Esophagus mucosa (tissue), 1 donor: ENCODE measurements at places on chromosomes 6 and 20. TPM values are rescaled to one million over a fixed set of nuclear protein-coding genes. Genes with fewer than 3 reads are reported as not detected.
A peak's percentile ranks its signal among the peaks of the same experiment; 100 is the strongest.

SLC2A10 gene
- 2.1 TPM for total RNA-seq

CRIP3 gene
- 0.28 TPM for total RNA-seq

ZC2HC1B gene
- total RNA-seq = not detected

RIMS1 gene
- 0.48 TPM for total RNA-seq

WDR46 gene
- 31.5 TPM for total RNA-seq

CTSA gene
- 57.4 TPM for total RNA-seq

HDGFL1 gene
- not detected for total RNA-seq

APOM gene
- total RNA-seq = 1.6 TPM

HAO1 gene
- not detected for total RNA-seq

RAE1 gene
- 22.8 TPM for total RNA-seq

NR2E1 gene
- 0.08 TPM for total RNA-seq

EDEM2 gene
- total RNA-seq = 13.7 TPM

FLRT3 gene
- total RNA-seq = 3.0 TPM

ANKRD6 gene
- 9.9 TPM for total RNA-seq

- no peak for ATAC-seq
Observed at GRCh38 chr6:20509212-20509611, 25.0 kb upstream of the CDKAL1 start.

- ATAC-seq = no peak
Observed at GRCh38 chr6:159758031-159759001, 3.5 kb upstream of the ACAT2 start.

GRCh38 chr6:30331981-30332380, 5.3 kb downstream of the TRIM39 start:
- ATAC-seq = peak; percentile 69

GRCh38 chr6:165266621-165267020, 42.8 kb downstream of the C6orf118 start:
- no peak for ATAC-seq

DNA sequence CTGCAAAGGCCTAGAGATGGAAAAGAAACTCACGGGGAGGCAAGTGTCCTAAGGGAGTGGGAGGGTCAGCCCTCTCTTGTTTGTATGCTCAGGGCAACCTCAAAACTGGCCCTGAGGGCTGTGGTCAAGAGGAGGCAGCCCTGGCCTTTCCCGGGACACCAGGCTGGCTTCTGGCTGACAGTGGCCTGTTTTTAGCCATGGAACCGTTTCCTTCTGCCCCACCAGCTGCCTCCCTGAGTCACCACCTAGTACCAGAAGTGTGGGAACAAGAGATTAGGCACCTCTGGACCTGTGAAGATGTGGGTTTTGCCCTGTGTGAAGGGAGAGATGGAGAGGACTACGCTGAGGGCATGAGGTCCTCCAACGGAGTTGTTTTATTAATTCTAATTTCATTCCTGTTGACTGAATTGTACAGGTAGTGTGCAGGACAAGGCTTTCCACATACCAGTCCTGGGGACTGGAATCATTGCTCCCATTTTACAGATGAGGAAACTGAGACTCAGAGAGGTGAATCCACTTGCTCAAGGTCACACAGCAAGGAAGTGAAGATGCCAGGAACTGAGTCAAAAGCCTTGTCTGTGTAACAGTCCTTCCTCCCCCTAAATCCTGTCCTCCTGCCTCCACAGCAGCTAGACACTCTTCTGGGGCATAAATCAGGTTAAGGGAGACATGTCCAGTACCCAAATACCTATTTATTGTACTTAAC, 5.5 kb downstream of the FOXS1 start:
- no peak for ATAC-seq

DNA sequence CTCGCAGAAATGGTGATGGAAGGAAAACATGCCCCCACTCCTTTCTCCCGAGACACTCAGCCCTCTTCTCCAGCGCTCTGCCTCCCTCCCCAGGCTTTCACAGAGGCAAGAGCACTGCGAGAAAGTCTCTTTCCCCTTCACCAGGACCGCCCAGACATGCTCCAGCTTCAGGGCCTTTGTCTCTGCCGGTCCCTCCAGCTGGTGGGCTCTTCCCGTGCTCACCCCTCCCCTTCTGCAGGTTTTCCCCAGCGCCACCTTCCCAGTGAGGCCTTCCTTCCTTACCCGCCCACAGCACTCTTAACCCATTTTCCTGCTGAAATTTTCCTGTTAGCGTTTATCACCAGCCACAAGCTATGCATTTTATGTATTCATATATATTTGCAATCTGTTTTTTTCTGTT, 86.2 kb downstream of the TFAP2C start:
- ATAC-seq = no peak

DNA sequence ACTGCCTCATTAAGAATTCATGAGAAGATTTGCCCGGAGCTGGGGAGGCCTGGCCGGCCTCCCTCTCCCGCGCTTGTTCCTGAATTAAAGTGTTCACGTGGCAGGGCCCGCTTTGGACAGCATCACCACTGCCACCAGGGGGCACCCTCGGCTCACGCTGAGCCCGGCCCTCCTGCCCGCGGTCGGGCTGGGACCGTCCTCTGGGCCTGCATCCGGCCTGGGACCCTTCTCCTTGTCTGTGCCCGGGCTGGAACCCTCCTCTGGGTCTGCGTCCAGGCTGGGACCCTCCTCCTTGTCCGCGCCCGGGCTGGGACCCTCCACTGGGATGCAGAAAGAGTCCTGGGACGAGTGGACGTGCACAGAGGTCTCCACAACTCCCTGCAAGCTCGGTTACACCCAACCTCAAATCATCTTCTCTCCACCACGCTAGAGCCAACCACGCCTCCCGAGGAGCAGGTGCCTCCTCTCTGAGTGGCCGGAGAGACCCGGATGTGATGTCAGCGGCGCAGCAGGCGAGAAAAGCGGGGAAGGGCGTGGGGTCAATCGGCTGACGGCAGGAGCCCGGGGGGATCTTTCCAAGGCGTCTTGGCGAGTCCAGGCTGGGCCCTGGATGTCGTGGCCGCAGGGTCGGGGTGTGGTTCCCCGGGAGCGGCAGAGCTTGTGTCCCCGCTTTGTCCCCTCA, 50.9 kb upstream of the DACT2 start:
- peak; percentile 86 for ATAC-seq

DNA sequence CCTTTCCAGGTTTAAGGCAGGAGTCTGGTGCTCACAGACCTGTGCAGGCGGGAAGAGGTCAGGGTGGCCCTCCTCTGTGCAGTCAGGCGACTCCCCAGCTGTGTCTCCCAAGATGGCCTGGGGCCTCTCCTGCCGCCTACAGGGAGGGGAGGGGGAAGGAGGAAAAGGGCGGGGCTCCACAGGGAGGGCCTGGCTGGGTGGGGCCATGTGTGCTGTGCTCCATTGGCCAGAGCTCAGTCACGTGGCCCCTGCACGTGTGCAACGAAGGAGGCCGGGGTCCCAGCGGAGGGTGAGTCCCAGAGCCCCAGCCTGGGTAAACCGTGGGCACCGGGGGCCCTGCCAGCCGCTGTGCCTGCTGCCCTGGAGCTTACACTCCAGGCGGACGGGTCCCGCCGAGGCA, 211.6 kb downstream of the ZDHHC14 start:
- peak; percentile 27 for ATAC-seq

- ATAC-seq = no peak
Observed at GRCh38 chr6:508006-508405, 116.5 kb downstream of the IRF4 start.

DNA sequence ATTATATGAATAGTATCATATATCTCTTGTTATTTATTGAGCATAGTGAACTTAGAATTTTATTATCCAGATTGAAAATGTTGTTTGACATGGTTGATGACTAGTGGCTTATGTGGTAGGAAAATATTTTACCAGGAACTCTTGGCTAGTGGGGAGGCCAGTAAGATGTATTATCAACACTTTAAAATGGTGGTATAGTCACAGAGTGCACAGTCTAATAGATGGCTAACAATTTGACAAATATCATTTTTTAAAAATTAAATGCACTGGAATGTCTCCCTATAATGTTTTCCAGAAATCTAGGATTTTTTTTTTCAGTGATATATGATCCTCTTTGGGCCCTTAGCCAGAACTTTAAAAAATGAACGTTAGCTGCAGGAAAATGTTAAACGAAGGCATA, 26.9 kb upstream of the EYA4 start:
- ATAC-seq = no peak

DNA sequence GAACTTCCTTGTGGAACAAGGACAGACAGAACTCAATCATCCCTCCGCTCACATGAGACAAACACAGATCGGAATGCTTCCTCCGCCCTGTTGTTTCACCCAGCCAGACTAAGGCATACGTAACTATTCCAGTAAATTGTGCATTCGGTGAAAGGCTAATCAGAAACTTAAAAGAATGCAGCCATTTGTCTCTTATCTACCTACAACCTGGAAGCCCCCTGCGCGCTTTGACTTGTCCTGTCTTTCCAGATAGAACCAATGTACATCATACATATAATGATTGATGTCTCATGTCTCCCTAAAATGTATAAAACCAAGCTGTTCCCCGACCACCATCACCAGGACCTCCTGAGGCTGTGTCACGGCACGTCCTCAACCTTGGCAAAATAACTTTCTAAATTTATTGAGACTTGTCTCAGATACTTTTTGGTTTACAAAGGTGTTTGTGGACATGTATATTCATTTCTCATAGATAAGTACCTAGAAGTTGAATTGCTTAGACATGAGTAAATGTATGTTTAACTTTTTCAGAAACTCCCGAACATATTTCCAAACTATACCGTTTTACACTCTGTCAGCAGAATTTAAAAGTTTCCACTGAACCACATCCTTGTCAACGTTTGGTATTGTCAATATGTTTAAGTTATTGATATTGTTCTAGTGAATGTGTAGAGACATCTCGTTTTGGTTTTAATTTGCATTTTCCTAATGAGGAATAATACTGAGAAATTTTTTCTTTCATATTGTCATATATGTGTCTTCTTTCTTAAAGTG, 197.6 kb upstream of the THBS2 start:
- ATAC-seq = no peak

GRCh38 chr6:151205721-151206600, 33.8 kb upstream of the AKAP12 start:
- no peak for ATAC-seq

DNA sequence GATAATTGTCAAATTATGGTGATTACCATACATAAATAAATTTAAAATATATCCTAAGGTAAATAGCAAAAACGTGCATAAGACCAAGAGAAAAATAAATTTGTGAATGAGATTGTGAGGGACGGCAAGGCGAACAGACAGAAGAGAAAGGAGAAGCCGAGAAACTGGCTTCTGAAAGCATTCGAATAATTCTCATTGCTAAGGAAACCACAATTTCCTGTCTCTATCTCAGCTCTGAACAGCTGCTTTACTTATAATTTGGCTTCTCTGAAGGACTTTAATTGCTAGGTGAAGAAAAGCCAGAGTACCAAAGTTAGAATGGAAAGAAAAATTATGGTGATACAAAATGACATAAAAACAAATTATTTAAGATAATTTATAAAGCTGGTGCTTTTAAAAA, 79.0 kb upstream of the RGS17 start:
- no peak for ATAC-seq

- ATAC-seq = no peak
Observed at GRCh38 chr6:20605061-20605460, 70.8 kb downstream of the CDKAL1 start.

DNA sequence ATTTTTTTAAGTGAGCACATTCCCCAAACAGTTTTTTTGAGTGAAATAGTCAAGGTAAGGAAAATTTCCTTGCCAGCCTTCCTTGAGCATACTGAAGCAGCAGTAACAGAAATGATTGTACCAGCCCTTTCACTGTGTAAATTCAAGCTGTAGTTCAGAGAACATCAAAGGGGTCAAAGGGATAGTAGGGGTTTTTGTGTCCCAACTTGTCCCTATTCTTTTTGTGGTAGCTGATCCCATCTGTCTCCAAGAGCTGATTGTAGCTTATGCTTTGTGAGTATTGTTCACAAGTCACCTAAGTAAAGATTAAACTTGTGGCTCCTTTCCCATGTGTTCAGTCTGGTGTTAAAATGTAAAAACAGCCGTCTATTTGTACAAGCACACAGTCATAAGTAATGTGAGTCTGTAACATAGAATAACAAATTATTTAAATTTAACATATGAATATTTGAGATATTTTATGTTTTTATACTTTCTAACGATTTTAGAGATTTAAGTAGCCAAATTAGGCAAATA, 185.0 kb downstream of the CENPW start:
- ATAC-seq = no peak

- peak; percentile 67 for ATAC-seq
Observed at GRCh38 chr20:35307666-35308653, 15.7 kb upstream of the FAM83C start.

DNA sequence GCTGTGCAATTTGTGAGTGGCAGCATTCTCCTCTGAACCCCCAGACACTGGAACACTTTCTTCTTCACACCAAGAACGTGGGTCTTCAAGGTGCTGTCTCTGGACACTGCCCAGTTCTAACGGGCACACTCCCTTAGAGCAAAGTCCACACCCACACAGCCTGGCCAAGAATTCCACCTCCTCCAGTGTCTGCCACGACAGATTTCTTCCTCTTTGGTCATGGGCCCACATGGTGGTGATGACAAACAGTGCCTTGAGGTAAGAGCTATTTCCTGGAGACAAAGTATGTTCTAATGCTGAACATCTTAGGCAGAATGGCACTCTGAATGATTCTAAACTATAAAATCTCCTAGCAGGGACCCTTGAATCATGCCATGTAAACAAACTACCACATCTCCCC, 25.5 kb upstream of the SSTR4 start:
- ATAC-seq = peak; percentile 57

- no peak for ATAC-seq
Observed at GRCh38 chr6:53058388-53059195, 6.6 kb upstream of the FBXO9 start.

DNA sequence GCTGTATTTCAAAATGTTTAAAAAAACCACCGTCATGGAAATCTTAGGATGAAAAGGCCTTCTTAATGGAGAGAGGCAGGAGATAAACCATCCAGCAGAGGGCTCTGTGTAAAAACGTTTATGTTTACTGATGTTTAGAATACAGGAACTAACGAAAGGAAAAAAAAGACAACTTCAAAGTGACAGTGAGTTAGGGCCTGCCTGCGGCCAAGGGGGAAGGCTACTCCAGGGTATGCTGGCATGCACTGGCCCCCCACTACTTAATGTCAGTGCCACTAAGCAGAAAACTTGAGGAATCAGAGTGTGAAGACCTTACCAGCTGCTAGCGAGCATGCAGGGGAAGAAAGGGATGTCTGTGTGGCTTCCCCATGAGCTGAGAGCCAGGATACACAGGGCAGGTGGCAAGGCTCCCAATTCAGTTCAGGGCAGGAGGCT, 47.7 kb downstream of the AKAP7 start:
- no peak for ATAC-seq

GRCh38 chr6:108526739-108527174, 34.0 kb upstream of the FOXO3 start:
- peak; percentile 36 for ATAC-seq

- no peak for ATAC-seq
Observed at GRCh38 chr6:53322188-53323029, 26.3 kb downstream of the ELOVL5 start.

- no peak for ATAC-seq
Observed at GRCh38 chr20:17059465-17059864, 167.4 kb upstream of the PCSK2 start.

DNA sequence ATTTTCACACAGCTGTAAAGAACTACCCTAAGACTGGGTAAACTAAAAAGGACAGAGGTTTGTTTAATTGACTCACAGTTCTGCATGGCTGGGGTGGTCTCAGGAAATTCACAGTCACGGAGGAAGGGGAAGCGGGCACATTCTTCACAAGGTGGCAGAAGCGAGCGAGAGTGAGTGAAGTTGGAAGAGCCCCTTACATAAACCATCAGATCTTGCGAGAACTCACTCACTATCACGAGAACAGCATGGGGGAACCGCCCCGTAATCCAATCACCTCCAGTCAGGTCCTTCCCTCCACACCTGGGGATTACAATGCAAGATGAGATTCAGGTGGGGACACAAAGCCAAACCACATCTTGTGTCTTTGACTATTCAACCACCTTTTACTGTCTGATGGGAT, 700.5 kb downstream of the TENT5A start:
- ATAC-seq = no peak

- no peak for ATAC-seq
Observed at GRCh38 chr6:81241126-81242041, 511.1 kb downstream of the TENT5A start.
